ENCODE measurements at places on chromosomes 7 and 10.

- DNase-seq = no peak
These were observed 61.6 kb downstream of the CHST3 start for GRCh38 chr10:72025832-72026231.

- DNase-seq = no peak
These were observed 558.8 kb upstream of the GALNT17 start for GRCh38 chr7:70573071-70573661.

GRCh38 chr7:149772241-149772955, 990 bp downstream of the ZNF467 start:
- DNase-seq = no peak

DNA sequence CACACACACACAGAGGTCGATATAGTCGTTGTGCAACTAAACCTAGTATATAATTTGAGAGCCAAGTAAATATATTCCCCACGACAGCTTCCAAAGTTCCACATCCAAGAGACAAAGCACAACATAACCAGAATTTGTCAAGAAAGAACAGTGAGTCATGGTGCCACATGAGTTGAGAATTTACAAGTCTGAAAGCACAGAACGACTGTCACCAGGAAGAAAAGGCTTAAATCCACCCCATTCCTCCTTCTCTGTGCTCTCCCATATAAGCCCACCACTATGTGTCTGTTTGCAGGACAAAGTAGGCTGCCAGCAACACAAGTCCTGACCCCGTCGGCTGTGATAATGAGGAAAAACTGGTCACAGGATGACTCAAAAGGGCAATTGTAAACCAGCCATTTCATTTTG, 32.8 kb downstream of the GSAP start:
- DNase-seq = no peak

DNA sequence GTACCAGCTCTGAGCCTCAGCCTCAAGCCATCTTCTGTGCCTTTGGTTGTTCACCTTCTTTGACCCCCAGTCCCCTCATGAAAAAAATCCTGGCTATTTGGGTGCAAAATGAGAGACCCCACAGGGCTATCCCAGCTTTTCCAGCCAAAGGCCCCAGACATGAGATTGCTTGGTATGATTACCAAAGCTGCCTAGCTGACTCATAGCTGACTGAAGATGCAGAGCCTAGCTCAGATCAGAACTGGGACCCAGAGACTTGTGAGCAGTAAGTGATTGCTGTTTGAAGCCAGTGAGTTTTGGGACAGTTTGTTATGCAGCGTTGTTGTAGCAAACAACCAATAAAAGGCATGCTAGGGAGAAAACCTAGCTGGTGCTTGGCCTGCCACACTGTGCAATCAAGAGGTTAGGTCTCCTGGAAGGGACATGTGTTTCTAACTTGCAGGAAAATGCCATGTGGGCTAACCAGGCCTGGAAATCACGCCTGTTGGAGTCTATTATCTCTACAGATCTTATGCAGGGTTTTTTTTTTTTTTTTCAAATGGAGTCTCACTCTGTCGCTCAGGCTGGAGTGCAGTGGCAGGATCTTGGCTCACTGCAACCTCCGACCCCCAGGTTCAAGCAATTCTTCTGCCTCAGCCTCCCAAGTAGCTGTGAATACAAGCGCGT, 48.0 kb upstream of the DAGLB start:
- no peak for DNase-seq

GRCh38 chr10:68550747-68551411, 9.3 kb upstream of the TET1 start:
- DNase-seq = no peak
